WERI-Rb-1 (cell line): ENCODE measurements at places on chromosomes 7 and 10.
A peak's percentile ranks its signal among the peaks of the same experiment; 100 is the strongest.

DNA sequence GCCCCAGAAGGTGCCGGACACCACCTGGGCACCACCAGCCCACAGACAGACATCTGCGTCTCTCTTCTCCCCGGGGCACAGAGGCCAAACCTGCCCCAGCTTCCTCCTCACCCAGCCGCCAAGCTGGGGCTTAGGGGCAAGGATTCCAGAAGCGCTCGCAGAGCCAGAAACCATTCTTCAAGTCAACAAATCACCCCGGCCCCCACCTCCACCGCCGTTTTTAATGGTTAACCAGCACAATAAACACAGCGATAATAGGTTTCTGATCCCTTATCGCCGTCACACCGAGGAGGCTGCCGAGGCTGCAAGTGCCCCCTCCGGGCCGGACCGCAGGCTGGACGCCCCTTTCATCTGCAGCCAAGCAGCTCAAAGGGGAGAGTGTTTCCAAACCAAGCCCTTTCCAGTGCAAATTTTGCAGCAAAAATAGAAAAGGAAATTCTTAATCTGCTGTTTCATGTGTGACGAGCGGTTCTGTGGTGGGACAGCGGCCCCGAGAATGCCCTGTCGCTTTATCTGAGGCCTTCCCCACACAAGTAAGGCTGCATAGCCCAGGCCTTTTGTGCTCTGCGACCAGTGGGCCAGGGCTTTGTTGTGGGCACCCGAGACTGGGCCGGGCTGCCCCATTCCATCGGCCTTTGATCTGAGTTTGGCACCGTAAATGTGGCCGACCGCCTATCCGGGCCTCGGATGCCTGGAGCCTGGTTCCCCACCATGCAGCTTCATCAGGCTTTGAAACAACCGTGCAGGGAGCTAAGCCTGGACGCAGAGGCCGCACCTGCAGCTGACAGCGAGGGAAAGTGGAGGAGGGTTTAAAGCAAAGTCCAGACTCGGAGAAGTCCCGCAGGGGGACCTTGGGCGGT, 83.2 kb downstream of the FOXL3 start:
- peak; percentile 23 for DNase-seq

GRCh38 chr7:64892666-64893309, 10.3 kb upstream of the ZNF273 start:
- DNase-seq = no peak

DNA sequence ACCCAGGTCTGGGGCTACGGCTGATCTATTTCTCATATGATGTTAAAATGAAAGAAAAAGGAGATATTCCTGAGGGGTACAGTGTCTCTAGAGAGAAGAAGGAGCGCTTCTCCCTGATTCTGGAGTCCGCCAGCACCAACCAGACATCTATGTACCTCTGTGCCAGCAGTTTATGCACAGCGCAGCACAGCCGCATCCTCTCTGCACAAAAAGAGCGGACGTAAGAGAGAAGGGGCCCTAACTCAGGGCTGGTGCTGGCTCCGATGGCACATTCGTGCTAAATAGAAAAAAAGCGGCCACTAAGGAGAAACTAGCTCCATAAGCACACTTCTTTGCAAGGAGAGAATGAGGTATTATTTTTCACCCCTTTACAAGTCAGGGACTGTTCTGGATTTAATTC, 28.3 kb upstream of the PRSS1 start:
- no peak for DNase-seq

DNA sequence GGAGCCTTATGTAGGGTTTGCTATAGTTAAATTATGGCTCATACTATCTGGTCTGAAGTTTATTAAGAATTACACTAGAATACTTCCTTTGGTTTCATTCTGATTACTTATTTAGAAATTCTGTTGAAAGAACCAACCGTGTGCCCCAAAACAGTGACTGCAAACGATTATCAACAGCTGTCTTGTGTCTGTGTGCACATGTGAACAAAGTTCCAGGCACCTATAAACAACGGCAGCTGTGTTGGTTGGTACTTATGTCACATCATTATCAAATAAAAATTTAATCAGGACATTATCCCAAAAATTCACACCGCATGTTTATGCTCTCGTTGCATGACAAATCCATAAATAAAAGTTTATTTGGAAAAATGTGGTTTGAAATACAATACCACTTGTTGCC, 80.6 kb downstream of the USP6NL start:
- no peak for DNase-seq

DNA sequence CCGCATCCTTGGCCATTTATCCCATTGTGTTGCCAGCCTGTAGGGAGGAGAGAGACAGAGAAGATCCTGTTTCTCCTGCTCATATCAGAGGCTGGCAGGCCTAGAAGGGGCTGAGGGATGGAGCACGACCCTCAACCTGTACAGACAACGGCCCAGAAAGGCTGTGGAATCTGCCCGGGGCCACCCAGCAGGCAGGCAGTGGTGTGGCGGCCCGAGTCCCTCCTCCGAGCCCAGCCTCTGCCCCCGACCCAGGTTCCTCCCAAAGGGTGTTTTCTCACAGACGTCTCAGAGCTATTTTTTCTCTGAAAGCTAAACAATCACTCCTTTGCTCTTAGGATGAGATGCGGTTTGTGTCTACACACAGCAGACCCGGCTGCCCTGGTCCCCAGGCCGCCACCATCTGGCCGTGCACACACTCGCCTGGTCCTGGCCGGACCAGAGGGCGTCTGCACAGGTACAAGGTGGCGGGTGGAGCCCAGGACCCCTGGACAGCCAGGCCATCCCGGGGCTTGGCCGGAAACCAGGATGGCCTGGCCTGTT, 69.3 kb downstream of the FOXL3 start:
- no peak for DNase-seq

GRCh38 chr10:110252151-110252550, 44.7 kb downstream of the MXI1 start:
- no peak for DNase-seq

GRCh38 chr7:85010306-85010705, 176.6 kb downstream of the SEMA3D start:
- no peak for DNase-seq

- no peak for DNase-seq
Observed at GRCh38 chr7:143849785-143850479, 52.0 kb downstream of the TCAF1 start.

DNA sequence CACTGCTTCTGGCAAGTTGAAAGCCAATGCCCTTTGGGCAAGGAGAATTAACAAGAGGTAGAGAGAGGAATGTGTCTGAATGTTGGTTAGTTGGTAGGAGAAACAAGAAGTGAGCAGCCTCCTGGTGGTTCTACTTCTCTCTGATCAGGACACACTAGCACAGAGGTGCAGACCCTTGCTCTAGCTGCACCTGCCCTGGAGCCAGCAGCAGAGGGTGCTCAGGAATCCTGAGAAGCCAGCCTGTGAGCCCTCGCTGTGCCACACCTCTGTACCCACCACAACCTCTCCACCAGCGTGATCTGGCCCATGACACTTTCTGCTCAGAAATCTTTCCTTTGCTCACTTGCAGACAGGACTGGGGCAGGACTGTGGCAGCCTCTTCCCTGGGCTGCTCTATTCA, 364.7 kb downstream of the RPS24 start:
- peak; percentile 40 for DNase-seq

- no peak for DNase-seq
Observed at GRCh38 chr7:70890147-70890969, 241.6 kb upstream of the GALNT17 start.

- no peak for DNase-seq
Observed at GRCh38 chr10:75737580-75737949, 306.1 kb downstream of the LRMDA start.

- no peak for DNase-seq
Observed at GRCh38 chr10:44206127-44206818, 178.6 kb downstream of the CXCL12 start.

DNA sequence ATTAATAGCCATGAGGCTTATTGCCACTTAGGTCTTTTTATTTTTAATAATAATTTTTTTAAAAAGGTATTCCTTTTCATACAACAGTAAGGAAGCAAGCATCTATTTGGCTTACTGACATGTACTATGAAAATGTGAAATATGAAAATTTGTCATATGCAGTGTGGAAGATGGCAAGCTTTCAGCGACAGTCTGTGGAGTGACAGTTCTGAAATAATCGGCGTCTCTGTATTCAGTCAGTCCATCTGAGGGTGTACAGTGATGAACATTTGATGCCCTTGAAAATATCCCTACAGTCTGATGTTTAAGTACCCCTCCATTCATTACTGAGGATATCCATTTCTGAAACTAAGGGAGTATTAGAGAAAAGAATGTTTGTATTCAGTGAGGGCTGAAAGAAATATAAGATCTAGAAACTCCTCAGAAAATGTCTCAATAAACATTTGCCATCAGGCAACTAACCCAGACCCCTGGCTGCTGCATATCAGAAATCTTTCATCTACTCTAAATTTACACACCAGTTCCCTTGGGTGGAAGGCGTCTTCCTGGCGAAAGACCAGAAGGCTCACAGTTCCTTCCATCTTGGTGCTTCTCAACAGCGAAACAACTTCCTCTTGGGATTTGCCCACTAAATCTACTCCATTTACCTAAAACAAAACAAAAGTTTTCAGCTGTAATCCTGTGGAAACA, 440.6 kb downstream of the PARD3 start:
- DNase-seq = no peak

DNA sequence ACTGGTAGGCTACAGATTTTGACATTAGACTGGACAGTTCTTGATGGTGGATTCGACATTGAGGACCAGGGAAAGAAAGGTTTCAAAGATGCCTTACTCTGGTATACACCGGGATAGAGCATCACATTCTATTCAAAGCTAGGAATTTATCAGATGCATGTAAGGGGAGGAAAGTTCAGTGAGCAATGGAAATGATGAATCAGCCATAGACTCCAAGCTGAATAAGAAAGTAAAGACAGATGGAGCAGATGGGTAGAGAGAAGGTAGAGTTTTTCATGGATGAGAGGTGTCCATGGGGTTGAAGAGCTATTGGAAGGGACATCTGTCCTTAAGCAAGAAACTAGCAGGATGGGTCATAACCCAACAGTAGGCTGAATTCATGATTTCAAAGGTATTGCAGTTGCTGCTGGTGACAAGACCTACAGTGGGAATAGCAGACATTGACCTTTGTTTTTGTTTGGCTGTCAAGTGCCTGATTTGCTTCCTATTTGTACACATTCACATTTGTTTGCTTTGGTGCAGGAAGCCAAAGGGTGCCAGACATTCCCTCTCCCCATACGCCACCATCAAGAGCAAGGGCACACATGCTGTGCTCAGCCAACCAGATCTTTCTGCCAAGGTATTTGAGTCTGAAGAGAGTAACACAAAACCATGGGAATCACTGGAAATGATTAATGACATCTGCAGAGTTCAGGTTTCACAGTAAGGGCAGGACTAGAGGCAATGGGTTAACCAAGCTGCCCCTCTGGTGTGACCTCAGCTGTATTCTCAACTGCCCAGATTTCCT, 8.6 kb upstream of the CACUL1 start:
- DNase-seq = no peak

DNA sequence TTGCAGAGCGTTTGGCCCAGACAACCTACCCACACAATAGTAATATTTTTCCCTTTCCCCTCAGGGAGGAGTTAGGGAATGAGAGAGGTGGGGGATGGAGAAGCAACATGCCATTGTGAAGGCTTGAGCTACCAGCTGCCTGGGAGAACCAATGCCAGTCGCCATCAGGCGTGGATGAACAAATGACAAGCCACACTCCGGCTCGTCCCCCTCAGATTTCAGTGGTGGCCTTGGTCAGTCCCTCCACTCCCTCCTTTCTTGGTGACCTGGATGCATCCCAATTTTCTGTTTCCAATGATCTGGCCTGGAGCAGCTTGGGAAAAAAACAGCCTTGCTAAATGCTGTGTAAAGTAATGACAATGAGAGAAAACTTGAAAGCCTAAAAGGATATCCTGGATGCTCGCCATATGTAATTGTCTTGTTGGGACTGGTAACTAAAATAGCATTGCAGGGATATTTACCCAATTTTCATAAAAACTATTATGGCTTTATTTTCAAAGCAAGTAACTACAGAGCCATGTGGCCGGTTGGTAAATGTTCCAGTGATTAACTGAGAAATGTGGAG, 110.7 kb downstream of the ICA1 start:
- no peak for DNase-seq

GRCh38 chr10:74507951-74508350, 318.4 kb upstream of the KAT6B start:
- DNase-seq = no peak

- DNase-seq = no peak
Observed at GRCh38 chr7:93055543-93056107, 62.2 kb downstream of the SAMD9 start.

DNA sequence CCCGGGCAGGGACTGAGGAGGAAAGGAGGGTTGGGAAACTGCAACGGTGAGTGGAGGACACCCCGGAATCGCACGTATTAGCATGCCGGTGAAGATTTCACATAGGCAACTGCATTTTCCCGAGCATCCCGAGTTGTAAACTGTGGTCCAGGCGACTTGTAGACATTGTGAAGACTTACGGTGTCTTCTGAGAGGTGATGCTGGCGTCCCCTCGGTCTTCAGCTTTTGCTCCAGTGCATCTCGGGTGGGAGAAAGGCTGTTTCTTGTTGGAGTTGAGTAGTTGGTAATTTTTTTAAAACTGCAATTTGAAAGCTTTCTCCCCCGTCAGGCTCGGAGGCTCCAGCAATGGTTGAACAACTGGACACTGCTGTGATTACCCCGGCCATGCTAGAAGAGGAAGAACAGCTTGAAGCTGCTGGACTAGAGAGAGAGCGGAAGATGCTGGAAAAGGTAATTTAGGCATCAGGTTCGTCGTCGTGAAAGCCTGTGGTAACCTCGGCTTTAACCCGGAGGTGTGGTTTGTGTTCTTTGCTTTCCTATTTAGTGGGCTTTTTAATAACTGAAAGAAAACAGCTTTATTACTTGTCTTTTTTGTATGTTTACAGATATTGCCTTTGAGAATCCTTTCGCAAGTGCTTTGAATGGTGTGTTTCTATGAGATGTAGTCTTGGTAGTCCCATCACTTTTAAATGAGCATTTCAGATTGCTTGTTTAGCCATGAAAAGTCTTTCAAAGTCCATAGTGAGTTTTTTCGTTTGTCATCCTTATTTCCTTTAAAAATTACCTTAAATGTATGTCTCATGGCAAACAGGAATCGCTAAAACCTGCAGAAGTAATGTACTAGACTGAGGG, 687 bp downstream of the HELLS start:
- peak; percentile 16 for DNase-seq

DNA sequence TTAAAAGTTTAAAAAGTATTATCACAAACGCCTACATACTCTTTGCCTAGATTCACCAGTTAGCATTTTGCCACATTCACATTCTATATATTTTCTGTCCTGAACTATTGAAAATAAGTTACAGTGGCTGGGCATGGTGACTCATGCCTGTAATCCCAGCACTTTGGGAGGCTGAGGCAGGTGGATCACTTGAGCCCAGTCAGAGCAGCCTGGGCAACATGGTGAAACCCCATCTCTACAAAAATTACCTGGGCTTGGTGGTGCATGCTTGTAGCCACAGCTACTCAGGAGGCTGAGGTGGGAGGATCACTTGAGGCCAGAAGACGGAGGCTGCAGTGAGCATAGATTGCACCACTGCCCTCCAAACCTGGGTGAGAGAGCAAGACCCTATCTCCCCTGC, 5.3 kb downstream of the ARPC1A start:
- DNase-seq = no peak

- no peak for DNase-seq
Observed at GRCh38 chr10:131085091-131085860, 226.2 kb downstream of the TCERG1L start.

GRCh38 chr7:87852306-87852705, 23.9 kb downstream of the SLC25A40 start:
- DNase-seq = no peak
